ENCODE measurements at places on chromosomes 6 and 20.

GRCh38 chr6:5141046-5141445 lies 55.9 kb downstream of the PPP1R3G start:
- DNase-seq: no peak

GRCh38 chr6:165618241-165618640 lies 44.8 kb downstream of the PDE10A start:
- no peak for DNase-seq

GRCh38 chr6:156027248-156027626 lies 571.6 kb upstream of the NOX3 start:
- no peak for DNase-seq

DNA sequence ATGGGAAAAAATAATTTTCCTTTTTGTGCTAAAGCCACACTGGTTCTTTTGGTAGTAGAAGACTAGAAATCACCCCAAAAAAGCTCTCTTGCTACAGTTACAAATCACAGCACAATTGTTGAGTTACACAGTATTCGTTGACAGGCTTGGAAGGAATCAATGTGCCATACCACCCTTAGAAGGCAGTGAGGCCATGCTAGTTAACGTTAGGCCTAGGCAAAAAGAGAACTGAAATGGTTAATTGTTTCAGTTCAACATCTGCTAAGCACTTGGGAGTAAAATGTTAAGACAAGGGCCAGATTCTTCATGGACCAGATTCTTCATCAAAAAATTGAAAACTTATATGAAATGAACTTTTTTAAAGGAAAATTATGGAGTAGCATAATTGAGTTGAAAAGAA lies 626.2 kb downstream of the UTRN start:
- DNase-seq: no peak

DNA sequence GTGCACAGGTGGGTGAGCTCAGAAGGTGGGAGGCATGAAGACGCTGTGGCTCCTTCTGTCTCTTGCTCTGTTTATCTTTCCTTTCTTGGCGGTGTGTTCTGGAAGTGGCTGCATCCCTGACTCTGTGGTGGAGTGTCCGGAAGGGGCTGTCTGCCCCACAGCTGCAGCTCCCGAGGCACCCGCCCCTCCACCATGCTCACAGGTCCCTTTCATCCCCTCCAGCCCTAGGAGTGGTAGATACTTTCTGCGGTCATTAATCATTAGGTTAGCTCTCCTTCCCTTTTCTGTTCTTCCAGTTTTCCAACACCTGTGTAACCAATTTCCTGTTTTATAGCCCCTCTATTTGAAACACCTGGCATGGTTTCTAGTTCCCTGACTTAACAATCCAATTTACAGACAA lies 65.6 kb downstream of the GJA10 start:
- DNase-seq: no peak

DNA sequence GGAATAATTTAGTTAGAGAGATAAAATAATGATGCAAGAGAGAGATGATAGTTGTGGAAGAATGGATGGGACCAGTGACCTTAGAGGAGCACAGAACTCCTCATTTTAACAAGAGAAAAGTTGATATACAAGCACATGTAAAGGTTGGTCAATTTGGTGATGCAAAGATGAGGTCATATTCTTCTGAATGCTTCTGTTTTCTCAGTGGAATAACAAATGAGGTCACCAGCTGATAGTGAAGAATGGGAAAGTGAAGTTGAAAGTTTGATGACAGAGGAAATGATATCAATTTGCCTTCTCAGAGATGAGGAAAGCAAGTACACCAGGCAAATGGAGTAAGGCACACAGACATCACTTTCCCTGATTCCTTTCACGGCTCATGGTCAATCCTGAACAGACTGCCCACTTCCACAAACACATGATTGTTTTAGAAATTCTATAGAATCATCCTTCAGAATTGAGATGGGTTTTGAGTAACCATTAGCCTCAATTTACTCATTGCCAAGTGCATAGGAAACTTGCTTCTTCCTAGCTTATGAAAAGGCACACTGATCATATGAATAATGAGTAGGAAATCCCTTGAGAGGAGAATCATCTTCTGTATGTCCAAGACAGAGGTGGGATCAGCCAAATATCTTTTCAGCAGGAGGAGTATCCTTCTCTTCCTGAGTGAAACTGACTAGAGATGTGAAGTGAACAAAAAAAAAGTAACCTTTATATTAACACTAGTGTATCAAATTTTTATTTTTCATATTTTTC lies 82.4 kb upstream of the TCF21 start:
- no peak for DNase-seq

- no peak for DNase-seq
Measured at GRCh38 chr6:73372516-73372915, 2.8 kb upstream of the OOEP start.

GRCh38 chr6:32643904-32644303 lies 6.7 kb downstream of the HLA-DQA1 start:
- no peak for DNase-seq

DNA sequence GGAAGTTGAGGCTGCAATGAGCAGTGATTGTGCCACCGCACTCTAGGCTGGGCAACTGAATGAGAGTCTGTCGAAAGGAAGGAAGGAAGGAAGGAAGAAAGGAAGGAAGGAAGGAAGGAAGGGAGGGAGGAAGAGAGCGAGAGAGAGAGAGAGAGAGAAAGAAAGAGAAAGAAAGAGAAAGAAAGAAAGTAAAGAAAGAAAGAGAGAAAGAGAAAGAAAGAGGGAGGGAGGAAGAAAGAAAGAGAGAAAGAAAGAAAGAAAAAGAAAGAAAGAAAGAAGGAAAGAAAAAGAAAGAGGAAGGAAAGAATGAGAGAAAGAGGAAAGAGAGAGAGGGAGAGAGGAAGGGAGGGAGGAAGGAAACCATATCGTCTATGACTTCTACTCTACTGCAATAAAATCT lies 60.2 kb downstream of the OPRM1 start:
- DNase-seq: no peak

DNA sequence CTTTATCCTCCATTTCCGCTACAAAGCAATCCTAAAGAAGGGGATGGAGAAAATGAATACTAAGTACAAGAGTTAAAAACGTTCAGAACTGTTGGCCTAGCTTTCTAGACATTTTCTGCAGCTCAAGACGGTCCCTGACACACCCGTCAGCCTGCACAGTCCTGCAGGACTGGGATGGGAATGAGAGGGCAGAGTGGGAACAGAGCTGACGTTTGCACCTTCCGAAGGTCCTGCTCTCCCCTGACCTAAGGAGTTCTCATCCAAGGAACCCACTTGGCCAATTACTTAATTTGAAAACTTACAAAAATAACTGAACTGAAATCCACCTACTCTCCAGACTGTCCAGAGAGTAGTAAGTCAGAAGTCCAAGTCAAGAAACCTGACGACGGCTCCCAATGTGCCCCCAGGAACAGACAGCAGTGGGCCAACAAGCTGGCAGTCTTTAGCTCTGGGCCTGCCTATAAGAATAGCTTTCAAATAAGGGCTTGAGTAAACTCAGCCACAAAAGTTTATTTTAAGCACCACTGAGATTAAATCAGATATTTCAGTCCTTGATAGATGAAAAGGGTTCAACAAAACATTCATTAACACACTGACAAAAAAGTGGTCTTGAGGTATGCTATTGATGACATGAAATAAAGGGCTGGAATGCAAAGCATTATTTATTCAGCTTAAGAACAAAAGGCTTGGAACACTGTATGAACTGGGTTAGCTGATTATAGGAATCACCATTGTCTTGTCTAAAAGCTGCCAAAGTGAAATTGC lies 76.8 kb downstream of the CNKSR3 start:
- DNase-seq: no peak

DNA sequence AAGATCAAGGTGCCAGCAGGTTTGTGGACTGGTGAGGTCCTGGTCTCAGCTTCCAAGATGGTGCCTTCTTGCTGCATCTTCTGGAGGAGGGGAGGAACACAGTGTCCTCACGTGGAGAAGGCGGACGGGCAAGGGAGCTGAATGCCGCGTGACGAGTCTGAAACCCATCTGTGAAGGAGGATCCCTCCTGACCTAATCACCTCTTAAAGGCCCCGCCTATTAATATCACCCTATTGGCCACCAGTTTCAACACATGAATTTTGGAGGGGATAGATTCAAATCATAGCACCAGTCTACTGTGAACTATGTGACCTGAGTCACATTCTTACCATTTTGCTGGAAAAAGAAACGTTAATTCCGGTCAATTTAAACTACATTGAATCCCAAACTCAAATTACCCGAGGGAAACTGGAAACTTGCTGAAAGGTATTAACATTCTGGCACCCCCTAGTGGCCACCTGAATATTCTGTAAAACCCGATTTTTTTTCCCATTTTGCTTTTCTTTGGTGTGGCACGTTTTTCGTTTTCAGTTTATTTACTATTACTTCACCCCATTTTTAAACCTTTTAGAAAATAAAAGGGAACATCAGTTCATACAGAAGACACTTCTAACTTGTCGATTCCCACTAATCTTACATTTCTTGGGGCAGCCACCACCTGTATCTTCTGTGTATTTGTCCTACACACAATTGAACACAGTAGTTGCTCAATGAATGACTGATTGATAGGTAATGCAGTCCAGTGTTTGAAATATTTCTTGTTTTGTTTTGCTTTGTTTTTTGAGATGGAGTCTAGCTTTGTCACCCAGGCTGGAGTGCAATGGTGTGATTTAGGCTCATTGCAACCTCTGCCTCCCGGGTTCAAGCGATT lies 17.9 kb upstream of the CCDC170 start:
- DNase-seq: no peak

DNA sequence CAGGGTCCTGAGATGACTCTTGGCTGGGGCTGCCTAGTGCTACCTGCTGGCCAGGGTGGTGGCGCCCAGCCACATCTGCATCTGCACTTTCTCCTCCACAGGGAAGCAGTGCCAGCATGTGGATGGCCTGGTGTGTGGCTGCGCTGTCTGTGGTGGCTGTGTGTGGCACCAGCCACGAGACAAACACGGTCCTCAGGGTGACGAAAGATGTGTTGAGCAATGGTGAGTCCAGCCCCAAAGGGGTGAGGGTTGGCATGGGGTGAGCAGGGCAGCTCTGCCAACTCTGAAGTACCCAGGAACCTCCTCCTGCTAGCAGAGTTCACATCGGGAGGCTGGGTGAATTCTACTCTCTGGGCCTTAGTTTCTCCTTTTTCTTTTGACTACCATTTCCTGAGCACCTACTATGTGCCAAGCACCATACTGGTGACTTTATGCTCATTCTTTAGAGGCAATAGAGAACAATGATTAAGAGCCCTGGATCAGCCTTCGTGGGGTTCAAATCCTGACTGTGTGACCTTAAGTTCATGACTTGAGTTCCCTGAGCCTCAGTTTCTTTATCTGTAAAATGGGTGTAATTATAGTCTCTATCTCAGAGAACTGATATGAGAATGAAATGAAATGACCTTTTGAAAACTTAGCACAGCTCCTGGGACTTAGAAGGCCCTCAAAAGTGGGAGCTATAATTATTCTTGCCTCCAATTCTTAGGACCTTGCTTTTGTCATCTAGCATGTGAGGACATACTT lies 2.1 kb downstream of the BPIFB4 start:
- no peak for DNase-seq

- no peak for DNase-seq
Measured at GRCh38 chr6:73782911-73783310, 86.9 kb downstream of the CD109 start.

DNA sequence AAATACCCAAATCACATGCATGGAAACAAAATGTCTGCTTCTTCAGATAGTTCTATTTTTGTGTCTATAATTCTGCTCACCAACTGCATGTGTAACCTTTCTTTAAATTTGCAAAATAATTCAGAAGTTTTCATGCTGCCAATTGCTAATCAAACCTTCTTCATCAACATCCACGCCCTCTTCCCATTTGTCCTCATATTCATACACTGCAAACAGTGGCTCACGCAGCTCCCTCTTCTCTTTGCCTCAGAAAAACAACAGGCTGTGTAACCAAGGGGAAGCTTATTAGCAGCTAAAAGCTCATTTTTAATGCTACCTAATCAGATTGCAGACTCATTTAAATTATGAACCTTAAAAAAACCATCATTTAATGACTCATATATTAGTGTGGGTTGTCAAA lies 555.0 kb upstream of the EPHA7 start:
- no peak for DNase-seq

GRCh38 chr6:70221025-70221714 lies 81.7 kb downstream of the COL9A1 start:
- DNase-seq: peak; percentile 30

DNA sequence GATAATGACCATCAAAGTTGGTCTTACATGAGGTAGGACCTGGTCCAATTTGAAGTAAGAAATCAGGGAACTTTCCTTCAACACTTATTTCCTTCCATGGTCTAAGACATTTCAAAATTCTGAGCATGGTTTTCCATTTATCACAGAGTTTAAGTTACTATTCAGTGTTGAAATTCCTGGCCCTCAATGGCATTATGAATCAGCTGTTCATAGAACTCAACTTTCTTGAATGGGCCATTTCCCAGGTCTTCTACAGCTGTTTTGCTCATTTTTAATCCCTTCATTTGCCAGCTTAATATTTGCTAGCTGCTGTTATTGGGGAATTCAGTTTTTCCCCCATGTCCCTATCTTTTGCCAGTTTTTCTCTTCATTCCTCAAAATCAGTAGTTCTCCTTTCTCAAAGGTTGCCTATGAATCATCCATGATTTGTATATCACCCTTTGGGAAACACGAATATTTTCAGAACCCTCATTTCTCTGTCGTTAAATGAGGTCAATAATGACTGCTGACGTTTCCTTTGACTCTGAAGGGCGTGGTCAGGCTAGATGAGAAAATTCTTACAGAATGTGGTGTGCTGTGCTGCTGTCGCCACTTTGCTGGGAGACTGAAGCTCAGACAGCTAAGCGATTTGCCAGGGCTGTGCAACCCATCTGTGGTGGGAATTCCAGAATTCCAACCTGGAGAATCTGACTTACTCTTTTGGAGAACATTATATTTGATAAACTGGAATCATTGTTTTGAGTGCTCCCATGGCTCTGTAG lies 216.5 kb upstream of the FLRT3 start:
- DNase-seq: no peak
